ENCODE measurements at places on chromosomes 7 and 10.
A peak's percentile ranks its signal among the peaks of the same experiment; 100 is the strongest.

DNA sequence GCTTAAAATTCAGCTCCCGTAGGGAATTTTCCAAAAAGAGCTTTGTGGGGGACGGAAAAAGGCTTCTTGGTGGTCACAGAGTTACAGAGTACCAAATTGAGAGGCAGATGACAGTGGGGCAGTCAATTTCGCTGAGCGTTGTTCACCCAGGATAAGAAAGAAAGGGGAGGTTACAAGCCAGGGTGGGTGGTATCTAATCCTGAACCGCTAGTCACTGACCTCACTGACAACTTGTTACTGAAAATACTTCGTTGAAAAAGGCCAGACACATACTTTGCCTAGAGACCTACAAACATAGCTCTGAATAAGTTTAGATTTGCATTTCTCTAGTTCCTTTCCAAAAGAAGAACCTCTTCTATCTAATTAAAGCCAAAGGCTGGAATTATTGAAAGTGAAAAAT lies at the start of gene CTNNA3:
Gene CTNNA3, minus strand, starts transcription at position 167 of the 400 bp plus-strand sequence.
- DNase-seq = no peak

- DNase-seq = no peak
Measured at GRCh38 chr7:26070290-26070689, 81.7 kb upstream of the NFE2L3 start.

DNA sequence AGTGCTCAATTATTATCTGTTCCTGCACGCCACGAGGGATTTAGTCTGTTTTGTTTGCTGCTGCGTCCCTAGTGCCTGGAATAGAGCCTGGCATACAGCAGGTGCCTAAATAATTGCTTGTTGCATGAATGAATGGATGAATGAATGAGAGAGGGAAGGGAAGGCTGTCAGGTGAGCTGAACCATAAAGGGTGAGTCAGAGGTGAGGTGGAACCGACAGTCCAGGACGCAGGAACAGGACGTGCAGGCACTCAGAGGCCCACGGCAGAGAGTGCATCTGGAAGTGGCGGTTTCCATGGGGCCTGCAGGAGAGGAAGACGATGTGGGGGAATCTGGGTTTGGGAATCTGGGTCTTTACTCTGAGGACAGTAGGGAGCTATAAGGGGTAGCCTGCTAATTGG lies 17.7 kb upstream of the PPIF start:
- DNase-seq = no peak

DNA sequence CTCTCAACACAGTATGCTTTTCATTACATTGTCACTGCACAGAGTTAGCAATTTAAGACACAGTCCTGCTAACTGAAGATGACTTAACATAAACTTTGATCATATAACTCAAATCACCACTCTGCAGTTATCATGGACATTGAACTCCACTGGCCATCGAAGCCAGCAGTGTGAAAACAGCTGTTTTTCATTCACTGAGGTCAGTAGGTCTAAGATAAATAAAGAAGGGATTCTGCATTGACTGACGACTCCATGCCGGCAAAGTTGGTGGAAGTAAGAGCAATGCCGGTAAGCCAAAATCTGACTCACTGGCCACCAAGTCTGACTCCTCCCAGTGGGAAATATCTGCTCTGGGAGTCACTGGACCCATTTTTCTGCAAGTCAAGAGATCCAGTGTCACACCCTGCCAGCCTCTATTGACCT lies 449.9 kb upstream of the ANKRD30A start:
- peak; percentile 68 for DNase-seq

All from AG09319 (cell line).